Activated naive CD8-positive, alpha-beta T cell treated with anti-CD3 and anti-CD28 coated beads for 36 hours (primary cell): ENCODE measurements at places on chromosomes 2 and 18.

DNA sequence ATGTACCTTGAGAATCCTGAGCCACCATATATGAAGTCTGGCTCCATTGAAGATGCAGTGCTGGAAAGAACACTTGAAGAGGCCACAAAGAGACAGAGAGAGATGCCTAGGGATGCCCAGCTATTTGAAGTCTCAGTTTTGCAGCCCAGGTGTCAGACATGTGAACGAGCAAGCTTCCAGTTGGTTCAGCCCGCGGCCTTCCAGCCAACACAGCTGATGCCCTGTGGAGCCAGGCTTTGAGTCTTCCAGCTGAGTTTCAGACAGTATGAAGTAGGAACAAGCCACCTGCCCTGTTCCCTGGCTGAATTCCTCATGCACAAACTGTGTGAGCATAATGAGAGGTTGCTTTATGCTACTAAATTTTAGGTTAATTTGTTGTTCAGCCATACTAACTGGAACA, 108.8 kb downstream of the SPHKAP start:
- DNase-seq, result no peak

- no peak for DNase-seq
Measured at GRCh38 chr2:190634381-190634780, 14.5 kb upstream of the NAB1 start.

GRCh38 chr2:30670453-30670852, 136.8 kb downstream of the CAPN13 start:
- DNase-seq, result no peak

DNA sequence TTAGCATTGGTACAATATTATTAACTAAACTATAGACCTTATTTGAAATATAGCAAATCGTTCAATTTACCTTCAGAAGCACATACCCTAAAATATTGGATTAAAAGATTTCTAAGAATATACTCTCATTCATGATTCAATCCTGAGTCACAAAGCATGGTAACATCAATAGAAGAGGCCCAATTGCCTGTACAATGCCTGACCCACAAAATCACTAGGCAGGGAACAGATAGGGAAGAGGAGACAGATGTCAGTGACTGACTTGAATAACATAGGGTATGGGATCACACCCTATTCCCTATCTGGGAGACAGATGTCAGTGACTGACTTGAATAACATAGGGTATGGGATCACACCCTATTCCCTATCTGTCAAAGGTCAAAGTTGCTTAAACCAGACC, 611.6 kb upstream of the VRK2 start:
- DNase-seq, result no peak

DNA sequence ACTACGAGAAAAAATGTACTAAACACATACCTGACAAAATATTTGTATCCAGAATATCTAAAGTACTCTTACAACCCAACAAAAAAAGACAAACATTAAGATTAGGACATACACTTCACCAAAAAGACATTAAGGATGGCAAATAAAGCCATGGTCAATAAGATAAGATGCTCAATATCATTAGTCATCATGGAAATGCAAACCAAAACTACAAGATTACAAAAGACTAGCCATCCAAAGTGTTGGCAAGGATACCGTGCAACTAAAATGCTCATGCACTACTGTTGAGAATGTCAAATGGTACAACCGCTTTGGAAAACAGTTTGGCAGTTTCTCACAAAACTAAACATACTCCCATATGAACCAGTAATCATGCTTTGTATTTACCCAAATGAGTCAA, 29.7 kb downstream of the MAP3K2 start:
- DNase-seq, result no peak

- no peak for DNase-seq
Measured at GRCh38 chr2:197516393-197516761, 511 bp downstream of the MOB4 start.

DNA sequence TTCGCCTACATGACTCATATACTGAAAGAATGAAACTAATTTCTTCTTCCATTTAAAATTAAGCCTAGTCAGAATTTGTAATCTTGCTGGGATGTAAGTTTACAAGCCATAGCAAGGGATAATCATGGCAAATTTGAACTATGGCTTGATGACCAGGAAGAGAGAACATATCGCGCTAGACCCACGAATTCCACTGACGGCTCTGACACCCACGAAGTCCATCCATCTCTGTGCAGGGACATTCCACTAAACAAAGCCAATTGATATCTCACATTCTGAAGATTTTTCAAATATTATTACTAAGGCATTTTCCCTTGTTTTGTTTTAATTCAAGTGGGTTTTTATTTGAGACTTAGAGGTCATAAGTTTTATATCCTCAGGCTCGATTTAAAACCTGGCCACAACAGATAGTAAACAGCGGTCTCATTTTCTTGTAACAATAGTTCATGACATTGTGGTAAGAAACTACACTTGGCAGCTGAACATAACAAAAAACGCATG, 113.0 kb downstream of the QPCT start:
- no peak for DNase-seq

- no peak for DNase-seq
Measured at GRCh38 chr2:48694149-48694548, 61.4 kb downstream of the LHCGR start.

GRCh38 chr2:32946314-32947075, at the start of gene LTBP1:
Gene LTBP1, plus strand, starts transcription at chr2:32946953. Its CDS starts 372 bp downstream, at chr2:32947325.
- peak; percentile 61 for DNase-seq

GRCh38 chr2:67898595-67898994, 164.2 kb downstream of the C1D start:
- no peak for DNase-seq

DNA sequence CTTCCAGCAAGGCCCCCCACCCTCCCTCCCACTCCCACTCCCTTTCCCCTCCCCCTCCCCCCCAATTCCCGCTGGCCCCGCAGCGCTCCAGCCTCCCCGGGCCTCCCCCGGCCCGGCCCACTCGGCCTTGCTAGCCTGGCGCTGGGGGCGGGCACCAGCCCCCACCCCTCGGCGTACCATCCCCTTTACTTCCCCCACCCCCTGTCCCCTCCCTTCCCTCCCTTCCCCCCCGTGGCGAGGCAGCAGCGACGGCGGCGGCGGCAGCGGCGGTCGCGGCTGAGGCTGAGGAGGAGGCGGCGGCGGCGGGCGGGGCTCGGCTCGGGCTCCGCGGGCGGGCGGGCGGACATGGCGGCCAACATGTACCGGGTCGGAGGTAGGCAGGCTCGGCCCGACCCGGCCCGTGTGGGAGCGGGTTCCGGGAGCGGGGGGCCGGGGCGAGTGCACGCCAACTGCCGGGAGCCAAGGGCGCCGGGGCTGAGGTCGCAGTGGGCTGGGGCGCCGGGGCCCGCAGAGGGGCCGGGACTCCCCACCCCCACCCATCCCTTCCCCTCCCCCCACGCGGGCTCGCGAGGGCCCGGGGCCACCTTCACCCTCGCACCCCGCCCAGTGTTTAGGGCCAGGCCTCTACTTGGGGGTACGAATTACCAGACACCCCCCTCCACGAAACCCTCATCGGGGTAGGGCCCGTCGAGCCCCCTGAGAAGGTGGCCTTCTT, at the start of gene MTA3:
MTA3 (plus strand) TSS at position 232 of the 715 bp plus-strand sequence; CDS start at position 346, 114 bp downstream.
- peak; percentile 72 for DNase-seq

DNA sequence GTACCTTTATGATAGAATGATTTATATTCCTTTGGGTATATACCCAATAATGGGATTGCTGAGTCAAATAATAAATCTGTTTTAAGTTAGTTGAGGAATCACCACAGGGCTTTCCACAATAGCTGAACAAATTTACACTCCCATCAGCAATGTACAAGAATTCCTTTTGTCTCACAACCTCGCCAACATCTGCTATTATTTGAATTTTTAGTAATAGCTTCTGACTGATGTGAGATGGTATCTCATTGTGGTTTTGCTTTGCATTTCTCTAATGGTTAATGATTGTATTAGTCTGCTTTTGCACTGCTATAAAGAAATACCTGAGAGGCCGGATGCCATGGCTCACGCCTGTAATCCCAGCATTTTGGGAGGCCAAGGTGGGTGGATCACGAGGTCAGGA, 1387.6 kb upstream of the ACVR2A start:
- DNase-seq, result no peak

DNA sequence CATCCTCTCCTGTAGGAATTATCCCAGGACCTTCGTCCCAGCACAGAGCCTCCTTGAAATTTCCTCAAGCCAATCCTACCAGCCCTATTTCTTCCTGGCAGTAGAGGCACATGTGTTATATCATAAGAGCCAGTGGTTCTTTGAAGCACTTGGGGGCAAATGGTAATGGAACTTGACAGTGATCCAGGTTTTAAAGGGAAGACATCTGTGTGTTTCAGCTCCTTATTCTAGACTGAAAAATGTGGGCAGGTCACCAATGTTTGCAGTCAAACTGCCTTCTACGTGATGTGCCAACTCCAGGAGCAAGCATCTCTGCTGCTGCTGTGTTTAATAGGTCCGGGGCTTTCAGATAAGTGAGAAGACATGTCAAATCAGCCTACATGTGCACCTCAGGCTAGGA, 157.1 kb downstream of the GALNT14 start:
- no peak for DNase-seq

DNA sequence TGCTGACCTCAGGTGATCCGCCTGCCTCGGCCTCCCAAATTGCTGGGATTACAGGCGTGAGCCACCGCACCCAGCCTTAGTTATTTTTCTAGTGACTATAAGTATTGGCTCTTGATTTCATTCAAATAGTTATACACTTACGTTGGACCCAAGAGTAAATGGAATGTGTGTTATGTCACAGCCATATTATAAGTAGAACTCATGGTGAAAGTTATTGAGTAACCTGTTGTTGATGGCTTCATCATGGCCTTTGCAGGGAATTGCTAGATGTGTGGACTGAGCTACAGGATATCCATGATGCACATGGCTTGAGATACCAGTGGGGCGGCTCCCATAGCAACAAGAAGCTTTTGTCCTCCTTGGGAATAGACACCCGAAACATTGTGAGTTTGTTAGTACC, 44.7 kb downstream of the AFTPH start:
- DNase-seq, result no peak

DNA sequence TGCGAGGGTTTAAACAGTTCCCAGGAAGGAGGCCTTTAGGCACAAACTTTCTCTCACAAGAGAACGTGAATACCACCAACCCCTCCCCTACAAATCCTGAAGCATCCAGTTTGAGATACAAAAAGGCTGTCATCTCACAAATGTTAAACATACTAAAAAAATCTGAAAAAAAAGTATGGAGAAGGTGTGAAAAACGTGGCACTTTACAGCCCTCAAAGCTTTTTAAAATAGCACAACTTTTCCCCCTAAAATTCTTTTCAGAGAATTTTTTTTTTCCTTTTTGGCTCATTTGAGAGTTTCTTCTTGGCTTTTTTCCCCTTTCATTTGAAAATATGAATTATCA, 10.1 kb downstream of the ZEB2 start:
- DNase-seq, result no peak

GRCh38 chr2:207164006-207164831, 1.5 kb downstream of the KLF7 start:
- DNase-seq, result no peak

- DNase-seq, result peak; percentile 71
Measured at GRCh38 chr2:136378712-136379595, 261.0 kb upstream of the CXCR4 start.

DNA sequence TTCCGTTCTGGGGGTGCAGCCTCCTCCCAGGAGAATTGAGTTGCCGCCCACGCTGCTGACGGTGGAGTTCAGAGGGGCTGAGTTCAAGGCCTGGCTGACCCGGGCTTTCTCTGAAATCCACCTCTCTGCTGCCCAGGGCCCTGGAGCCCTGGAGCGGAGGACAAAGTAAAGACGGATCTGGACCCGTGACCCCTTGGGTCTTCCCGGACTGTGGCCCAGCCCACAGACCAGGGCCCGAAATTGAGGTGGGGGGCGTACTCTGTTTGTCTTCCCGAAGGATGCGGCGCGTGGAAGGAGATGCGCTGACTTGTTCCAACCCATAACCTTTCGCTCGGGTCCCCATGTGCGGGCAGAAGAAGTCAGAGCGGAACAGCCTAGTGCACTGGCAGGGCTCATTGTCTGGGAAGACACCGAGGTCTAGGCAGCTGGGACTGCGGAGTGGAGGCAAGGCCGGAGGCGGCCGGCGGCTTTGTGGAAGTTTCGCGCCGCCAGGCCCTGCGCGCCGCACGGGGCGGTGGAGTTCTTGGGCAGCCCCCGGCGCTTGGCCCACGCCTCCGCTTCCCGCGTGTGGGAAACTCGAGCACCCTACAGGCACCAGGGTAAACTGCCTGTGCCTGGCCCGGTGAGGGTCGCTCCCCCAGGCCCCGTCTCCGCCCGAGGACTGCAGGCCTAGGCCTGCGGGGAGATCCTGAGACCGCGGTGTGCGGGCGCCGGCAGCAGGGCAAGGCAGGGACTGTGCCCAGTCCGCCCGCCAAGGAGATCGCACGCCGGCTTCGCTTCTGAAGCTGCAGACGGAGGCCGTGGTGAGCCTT, 9.8 kb downstream of the POU3F3 start:
- DNase-seq, result no peak

DNA sequence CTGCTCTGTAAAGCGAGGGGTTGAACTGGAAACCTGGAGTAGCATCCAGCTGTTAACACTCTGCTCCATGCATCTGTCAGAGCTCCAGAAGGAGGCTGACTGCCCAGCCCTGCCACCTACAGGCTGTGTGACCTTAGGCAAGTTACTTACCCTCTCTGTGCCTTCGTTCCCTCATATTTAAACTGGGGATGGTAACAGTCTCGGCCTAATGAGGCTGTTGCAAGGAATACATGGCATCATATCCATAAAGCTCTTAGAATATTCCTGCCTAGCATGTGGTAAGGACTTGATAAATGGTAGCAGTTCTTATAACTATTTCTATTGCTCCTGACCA, 80.6 kb downstream of the LRRFIP1 start:
- DNase-seq, result no peak
